Tibial artery (tissue), 4 donors: ENCODE measurements at places on chromosomes 11 and 22.

- DNase-seq: no peak
Observed at GRCh38 chr11:13343067-13343466, 65.5 kb downstream of the BMAL1 start.

- no peak for DNase-seq
Observed at GRCh38 chr11:129643031-129643721, 172.5 kb upstream of the TMEM45B start.

DNA sequence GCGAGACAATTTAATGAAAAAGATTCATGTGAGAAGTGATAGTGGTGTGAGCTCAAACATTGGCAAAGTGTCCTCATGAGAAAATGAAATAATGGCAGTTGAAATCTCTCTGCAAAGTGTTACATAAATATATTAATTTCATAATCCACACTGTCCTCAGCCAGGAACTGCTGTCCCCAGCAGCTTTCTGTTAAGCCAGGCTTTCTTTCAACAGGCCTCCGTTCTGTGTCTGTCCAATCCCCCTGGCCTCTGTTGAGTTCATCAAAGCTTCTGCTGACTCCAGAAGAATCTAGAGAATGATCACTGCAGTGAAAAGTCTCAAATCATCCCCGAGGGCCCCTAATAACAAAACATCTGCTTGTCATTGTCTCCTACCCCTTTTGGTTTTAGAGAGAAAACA is 10.0 kb upstream of the ASCC2 start:
- DNase-seq: no peak

DNA sequence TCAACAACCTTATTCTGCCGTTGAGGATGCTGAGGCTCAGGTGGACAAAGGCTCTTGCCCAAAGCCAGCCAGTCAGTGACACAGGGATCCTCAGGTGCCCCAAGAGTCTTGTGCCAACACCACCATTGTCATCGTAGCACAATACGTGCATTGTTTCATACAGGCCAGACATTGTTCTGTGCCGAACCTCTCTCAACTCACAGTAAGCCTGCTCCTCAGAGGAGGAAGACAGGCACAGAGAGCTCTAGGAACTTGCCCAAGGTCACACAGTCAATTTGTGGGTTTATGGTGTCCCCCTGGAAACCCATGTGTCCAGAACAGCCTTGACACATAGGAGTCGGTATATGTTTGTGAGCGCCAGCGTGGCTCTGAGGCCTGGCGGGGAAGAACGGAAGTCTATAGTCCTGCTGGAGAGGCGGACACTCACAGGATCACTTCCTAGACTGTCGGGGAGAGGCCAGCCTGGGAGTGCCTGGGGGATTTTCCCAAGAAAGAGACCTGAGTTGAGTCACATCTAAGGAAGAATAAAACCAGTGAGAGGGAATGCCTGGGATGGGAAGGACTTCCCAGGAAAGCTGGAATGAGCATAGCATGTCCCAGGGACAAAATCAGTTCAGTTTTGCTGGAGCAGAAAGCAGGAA is 20.2 kb downstream of the LIF start:
- DNase-seq: no peak

GRCh38 chr22:48844056-48844675 is 983.5 kb downstream of the BRD1 start:
- no peak for DNase-seq

DNA sequence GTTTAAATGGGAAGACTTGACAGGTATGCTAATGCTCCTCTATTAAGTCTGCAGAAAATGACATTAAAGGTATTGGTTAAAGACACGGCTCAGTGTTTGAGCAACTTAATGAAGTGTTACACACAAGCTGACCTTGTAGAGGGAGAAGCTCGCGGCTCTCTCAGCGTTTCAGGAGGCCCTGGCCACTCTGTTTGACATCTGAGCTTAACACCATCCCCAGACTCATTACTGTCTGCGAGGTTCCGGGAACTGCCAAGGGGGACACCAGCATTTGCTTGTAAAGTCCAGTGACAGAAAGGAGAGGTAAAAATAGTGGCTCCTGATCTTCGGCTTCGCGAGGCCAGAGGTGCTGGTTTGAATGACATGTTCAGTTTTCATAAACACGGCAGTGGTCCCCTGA is 540.7 kb upstream of the CADM1 start:
- no peak for DNase-seq

- peak; percentile 17 for DNase-seq
Observed at GRCh38 chr11:117435326-117435725, 107.7 kb downstream of the CEP164 start.

DNA sequence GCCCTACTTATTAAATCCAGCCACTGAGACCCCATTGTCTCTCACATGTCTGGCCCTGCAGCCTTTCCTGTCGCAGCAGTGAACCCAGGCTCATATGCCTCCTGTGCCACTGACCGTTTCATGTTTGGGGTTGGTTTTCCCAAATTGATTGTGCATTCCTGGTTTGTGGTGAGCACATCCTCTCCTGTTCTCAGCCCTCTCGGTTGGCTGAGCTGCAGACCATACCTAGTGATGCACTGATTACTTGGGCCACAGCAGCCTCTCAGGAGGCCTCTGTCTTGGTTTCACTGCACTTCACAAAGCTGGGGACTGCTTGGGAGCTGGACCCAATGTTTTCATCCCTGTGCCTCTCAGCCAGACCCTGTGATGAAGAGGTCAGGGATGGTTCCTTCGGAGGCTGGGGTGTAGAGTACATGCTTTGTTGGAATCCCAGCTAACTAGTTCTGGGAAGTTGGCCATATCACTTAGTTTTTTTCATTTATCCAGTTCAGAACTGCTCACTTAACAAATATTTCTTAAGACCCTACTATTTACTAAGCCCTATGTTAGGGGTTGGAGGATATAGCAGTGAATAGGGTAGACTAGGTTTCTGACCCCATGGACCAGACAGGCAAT is 30.9 kb downstream of the PARVA start:
- no peak for DNase-seq

GRCh38 chr11:107697291-107697690 is 14.6 kb downstream of the SLN start:
- no peak for DNase-seq

GRCh38 chr22:22787786-22788459 is 99.7 kb upstream of the IGLL5 start:
- no peak for DNase-seq

DNA sequence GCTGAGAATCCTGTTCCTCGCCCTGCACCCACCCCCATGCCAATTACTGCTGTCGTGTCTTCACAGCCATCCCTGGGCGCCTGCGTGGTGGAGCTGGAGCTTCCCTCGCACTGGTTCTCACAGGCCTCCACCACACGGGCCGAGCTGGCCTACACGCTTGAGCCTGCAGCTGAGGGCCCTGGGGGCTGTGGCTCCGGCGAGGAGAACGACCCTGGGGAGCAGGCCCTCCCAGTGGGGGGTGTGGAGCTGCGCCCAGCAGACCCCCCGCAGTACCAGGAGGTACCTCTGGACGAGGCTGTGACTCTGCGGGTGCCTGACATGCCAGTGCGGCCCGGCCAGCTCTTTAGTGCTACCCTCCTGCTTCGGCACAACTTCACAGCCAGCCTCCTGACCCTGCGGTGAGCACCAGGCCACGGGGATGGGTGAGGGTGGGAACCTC is 4.3 kb downstream of the TMEM132A start:
- no peak for DNase-seq

DNA sequence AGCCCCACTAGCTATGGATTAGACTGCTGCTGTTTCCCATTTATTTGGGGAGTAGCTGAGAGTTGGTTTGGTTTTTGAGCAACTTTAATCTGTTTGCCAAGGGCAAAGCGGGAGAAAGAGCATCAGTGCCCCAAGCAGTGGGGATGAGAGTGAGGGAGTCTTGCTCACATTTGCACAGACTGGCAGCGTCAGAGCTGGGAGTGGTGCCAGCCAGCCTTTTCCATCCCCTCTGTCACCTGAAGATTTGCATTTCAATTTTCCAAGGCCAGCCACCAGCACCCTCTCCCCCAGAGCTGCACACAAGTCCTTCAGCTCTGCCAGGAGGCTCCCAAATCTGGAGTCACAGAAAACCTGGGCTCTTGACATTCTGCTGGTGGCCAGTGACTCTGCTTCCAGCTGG is 21.0 kb upstream of the UVRAG start:
- DNase-seq: no peak

DNA sequence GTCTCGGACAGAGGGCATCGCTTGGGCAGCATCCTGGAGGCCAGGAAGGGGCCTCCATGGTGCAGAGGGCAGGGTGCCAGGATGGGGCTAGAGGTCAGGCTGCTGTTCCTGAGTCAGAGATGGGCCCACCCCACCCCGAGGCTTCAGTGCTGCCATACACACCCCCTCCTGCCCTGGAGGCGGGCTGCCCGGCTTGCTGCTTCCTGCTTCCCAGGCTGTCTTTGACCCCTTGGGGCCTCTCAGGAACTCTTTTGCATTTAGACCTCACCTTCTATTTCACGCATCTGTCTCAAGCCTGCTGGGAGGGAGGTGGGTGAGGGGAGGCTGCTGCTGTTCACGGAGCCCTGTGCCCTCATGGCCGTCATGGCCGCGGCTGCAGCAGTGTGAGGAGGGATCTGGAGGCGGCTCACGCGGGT is 6.6 kb upstream of the GRAMD4 start:
- no peak for DNase-seq

DNA sequence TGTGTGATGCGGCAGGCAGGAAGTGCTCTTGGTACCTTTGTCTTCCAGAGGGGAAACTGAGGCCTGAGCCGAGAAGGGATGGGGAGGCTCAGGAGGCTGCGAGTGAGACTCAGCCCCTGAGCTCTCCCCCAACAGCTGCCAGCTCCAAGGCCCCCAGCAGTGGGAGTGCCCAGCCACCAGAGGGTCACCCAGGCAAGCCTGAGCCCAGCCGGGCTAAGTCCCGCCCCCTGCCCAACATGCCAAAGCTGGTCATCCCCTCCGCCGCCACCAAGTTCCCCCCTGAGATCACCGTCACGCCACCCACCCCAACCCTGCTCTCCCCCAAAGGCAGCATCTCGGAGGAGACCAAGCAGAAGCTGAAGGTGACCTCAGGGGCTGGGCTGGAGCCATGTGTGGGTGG is 3.8 kb upstream of the SUSD2 start:
- DNase-seq: no peak

GRCh38 chr11:72774499-72774898 is 19.3 kb downstream of the STARD10 start:
- no peak for DNase-seq

DNA sequence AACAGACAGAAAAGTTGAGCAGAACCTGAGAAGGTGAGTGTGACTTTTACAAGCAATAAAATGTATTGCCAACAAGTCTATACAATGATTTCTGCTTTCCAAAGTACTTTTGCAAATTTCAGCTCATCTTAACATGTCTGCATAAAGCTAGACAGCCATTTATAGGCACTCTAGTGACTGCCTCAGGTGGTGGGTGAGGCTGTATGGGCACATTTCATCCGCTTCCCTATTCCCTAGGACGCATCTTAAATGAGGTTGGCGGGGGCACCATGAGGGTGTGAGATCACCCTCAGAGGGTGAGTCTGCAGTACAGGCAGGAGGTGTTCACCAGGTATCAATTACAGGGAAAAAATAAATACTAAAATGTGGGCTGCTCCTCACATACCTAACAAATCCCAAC is 110.1 kb downstream of the ETS1 start:
- DNase-seq: no peak

DNA sequence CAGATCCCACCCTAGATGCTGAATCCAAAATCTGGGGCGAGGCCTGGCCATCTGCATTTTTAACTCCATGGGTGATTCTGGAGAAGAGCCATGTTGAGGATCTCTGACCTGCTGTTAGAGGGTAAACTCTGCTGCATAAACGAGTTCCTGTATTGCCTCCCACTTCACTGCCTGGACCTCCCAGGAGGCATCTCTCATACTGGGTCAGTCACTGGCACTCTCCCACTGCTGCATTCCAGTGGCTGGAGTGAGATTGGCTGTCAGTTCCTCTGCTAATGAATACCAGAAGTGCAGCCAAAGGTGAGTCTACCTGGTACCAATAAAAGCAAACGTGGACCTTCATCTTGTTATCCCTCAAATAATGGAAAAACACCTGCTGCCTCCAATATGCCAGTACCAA is 10.3 kb downstream of the POLDIP3 start:
- DNase-seq: no peak

GRCh38 chr11:100738701-100739270 is 51.7 kb downstream of the ARHGAP42 start:
- DNase-seq: no peak

GRCh38 chr22:22167791-22168189 is 76.8 kb upstream of the VPREB1 start:
- no peak for DNase-seq

GRCh38 chr11:69307421-69307820 is 13.5 kb downstream of the MYEOV start:
- DNase-seq: no peak

- no peak for DNase-seq
Observed at GRCh38 chr11:119793335-119793984, 64.5 kb upstream of the NECTIN1 start.

GRCh38 chr11:32847511-32847910 is 17.8 kb downstream of the PRRG4 start:
- DNase-seq: no peak

- peak; percentile 84 for DNase-seq
Observed at GRCh38 chr11:2700415-2701211, 819 bp upstream of the KCNQ1OT1 start.

DNA sequence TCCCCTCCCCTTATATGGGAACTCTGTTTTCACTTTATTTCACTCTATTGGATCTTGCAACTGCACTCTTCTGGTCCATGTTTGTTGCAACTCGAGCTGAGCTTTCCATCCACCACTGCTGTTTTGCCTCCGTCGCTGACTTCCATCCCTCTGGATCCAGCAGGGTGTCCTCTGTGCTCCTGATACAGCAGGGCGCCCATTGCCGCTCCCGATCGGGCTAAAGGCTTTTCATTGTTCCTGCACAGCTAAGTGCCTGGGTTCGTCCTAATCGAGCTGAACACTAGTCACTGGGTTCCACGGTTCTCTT is 11.1 kb upstream of the CCDC117 start:
- no peak for DNase-seq

GRCh38 chr11:69295995-69296889 is 2.3 kb downstream of the MYEOV start:
- peak; percentile 84 for DNase-seq

GRCh38 chr11:2132246-2132645 is 6.9 kb downstream of the IGF2 start:
- DNase-seq: no peak

- no peak for DNase-seq
Observed at GRCh38 chr22:45626198-45626651, 45.4 kb upstream of the ATXN10 start.

GRCh38 chr11:15206791-15207190 is 92.1 kb downstream of the INSC start:
- no peak for DNase-seq

GRCh38 chr11:68116126-68116525 is 5.1 kb downstream of the CHKA start:
- DNase-seq: no peak
